Kidney (tissue), 22 donors: ENCODE measurements at places on chromosomes 3 and 15. TPM values are rescaled to one million over a fixed set of nuclear protein-coding genes. Genes with fewer than 3 reads are reported as not detected.

Gene TGM4
- polyA plus RNA-seq: not detected

DNA sequence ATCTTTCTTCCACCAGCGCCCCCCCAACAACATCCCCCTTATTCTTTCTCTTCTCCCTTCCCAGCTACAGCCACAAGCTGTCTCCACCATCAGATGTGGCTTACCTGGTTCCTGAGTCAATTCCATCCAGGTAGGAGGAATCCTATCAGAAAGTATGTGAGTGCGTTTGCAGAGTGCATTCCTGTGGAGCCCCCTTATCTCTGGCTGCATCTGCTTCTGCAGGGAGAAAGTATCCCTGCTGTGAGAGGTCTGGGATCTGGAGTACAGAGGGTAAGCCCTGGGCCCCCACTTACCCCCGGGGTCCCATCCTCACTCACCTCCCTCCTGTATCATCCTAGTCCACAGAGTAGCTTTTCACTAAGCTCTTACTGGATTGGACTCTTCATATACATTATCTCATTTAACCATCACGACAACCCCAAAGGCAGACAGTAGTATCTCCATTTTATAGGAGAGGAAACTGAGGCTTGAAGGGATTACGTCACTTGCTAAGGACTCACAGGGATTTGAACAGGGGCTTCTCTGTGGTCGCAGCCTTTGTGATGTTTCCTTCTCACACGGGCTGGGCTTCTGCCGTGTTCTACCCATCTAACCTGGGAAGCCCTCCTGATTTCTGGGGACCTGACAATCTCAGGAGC lies 22.2 kb upstream of the MAGEF1 start:
- DNase-seq: no peak

GRCh38 chr15:39934397-39935071 lies 619 bp downstream of the EIF2AK4 start:
- DNase-seq: no peak

Gene MRPS11
- 96.8 TPM for polyA plus RNA-seq

Gene STRA6
- 31.9 TPM for polyA plus RNA-seq
